Suppressor macrophage treated with lipopolysaccharide for 4 hours (primary cell): ENCODE measurements at places on chromosomes 7 and 10.

DNA sequence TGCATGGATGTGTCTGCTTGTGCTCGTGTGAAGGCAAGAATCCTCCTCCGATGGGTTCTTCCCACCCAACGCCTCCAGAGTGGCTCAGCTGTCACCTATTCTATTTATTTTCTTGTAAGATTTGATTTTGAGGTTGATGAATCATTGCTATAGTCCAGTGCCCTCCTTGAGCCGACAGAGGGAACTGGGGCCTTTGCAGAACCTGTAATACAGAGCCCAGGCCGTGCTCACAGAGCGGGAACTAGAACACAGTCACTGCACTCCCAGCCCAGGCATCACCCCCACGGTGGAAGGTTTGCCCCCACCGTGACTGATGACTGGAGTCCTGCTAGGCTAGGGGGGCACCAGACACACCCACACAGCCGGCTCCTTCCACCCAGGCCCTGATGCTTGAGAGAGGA is 2.0 kb downstream of the RARRES2 start:
- DNase-seq = no peak

DNA sequence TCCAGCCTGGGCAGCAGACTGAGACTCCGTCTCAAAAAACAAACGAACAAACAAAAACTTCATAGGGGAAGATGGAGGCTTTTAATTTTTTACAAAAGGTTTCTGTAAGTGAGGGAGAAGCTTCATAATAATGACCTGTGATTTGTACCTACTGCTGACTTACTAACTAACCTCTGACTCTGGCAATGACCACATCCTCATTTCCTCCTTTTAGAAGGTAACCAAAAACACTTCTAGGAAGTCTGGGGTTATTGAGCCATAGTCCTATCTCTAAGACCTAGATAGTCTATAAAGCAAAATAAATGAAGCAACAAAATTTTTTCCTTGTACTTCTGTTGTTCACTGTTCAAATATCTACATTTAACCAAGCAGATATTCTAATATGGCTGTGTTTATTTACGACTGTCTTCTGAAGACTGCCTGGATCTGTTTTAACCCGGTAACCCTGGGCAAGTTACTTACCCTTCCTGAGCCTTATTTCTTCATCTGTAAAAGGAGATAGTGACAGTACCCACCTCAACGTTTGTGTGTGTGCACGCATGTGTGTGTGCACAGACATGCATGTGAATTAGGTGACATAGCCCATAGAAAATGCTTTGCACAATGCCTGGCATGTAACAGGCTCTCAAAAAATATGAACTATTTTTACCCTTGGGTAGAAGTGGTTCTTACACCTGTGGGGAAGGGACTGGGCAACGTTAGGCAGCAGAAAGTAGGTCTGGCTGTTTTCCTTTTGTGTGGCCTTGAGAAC is 30.8 kb upstream of the SMNDC1 start:
- no peak for DNase-seq

- no peak for DNase-seq
Measured at GRCh38 chr10:75640803-75641202, 209.4 kb downstream of the LRMDA start.

- DNase-seq = no peak
Measured at GRCh38 chr7:23964715-23965114, 254.7 kb downstream of the STK31 start.
